KBM-7 (cell line): ENCODE measurements at places on chromosomes 4 and X.

- DNase-seq: no peak
Observed at GRCh38 chr4:130090427-130090826, 994.5 kb downstream of the C4orf33 start.

DNA sequence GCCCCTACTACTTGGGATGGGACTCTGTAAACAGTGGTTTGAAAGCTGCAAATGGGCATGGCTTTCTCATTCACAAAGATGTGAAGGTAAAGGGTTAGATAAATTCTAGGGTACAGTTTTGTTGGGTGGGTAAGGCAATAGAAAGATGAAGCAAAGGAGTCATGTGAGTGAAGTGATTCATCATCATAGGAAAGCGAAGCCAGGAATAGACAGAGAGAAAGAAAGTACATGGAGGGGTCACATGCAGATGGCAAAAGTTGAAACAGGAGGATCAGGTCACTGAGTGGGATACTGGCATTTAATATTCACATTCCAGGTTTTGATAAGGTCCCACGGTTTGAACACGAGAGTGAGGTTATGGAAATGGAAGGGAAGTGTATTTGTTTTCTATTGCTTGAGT, 8.2 kb upstream of the ABCG2 start:
- no peak for DNase-seq

DNA sequence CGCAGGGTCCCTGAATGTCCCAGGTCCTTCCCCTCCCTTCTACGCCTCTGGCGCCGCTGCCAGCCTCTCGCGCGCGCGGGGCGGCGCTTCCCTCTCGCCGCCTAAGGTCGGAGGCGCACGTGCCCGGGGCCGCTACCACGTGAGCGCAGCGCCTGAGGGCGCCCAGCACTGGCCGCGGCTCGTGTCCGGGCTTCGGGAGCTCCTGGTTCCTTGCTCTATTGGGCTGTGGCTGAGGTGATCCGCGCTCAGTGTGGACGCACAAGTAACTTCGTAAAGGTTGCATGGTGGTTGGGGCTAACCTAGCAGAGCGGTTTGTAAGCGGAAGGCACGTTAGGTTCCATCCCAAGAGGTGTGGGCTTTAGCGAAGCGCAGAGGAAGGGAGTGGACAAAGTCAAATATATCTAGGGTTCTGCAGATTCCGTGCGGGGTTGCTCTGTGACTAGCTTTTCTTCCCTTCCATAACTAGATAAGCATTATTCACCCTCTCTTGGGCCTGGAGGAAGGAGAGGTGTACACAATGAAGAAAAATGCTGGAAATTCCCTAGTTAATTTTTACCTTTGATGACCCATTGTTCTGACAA, 1.8 kb downstream of the TLL1 start:
- DNase-seq: no peak

DNA sequence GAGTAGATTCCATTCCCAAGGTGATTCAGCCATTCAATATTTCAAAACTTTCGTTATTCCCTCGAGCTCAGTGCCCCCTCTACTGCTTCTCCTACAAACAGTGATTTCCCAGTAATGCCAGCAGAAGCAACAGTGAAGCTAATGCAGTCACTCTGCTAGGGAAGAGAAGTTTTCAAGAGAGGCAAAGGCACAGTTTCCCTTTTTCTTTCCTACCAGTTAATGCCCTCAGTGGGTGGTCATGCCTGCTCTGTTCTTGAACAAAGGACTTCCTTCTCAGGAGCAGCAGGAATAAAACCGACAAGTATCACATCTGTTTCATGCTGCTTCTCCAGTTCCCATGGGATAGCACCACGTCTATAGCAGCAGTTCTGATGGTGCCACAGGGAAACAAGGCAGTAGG, 317.2 kb downstream of the TENM3 start:
- no peak for DNase-seq

DNA sequence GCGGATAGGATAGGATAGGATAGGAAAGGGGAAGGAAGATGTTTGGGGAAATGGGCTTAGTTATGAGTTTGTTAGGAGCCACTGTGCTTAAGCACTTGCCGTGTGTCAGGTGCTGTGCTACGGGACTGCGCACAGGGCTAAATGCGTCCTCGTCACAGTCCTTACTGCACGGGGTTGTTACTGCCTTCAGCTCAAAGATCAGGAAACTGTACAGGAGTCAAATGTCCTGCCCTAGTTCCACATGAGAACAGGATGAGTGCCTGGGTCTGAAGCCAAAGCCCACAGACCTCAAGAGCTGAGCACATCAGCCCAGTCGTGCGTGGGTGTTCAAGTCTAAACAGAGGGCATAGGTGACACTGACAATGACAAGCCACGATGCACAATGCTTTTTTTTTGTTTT, 15.0 kb downstream of the ACSL1 start:
- DNase-seq: no peak

- DNase-seq: no peak
Observed at GRCh38 chr4:132923516-132923915, 225.6 kb upstream of the PCDH10 start.

DNA sequence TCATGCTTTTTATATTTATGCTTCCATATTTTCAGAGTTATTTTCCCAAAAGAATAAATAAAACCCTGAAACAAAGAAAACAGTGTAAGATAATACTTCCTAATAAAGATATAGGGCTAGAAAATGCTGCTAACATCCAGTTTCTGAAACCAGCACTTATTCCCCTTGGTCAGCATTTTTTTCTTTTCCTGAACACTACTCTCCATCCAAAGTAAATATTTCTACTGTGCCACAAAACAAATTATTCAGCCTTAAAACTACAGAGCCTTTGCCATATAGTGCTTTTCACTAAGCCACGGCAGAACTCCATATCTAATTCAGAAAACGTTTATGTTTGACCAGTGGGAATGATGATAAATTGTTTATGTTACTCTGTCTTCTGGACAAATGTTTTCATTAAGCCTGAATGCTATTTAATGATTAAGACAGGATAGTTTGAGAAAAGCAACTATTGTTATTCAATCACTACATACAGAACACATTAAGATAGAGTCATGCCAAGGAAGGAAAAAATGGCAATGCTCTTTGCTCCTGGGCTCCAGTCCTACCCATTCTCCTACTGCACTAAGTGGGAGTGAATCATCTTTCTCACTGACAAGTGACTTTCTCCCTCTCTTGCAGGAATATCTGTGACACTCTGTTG, 723.9 kb downstream of the FAT4 start:
- no peak for DNase-seq

DNA sequence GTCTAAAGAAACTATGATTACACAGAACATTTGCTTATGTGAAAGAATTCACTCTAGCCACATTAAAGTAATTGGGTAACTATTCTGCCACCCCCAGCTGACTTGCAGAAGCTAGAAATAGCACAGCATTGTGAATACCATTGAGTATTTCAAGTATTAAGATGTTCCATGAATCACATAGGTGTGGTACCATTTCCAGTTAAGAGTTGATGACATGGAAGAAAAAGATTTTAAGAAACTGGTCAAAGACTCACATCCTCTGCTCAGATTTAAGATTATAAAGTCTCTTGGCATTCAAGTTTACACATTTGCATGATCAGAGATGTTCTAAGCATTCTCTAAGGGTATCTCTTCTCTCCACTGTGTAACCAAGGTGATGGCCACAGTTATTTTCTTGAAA, 287.5 kb downstream of the CAMK2D start:
- no peak for DNase-seq

DNA sequence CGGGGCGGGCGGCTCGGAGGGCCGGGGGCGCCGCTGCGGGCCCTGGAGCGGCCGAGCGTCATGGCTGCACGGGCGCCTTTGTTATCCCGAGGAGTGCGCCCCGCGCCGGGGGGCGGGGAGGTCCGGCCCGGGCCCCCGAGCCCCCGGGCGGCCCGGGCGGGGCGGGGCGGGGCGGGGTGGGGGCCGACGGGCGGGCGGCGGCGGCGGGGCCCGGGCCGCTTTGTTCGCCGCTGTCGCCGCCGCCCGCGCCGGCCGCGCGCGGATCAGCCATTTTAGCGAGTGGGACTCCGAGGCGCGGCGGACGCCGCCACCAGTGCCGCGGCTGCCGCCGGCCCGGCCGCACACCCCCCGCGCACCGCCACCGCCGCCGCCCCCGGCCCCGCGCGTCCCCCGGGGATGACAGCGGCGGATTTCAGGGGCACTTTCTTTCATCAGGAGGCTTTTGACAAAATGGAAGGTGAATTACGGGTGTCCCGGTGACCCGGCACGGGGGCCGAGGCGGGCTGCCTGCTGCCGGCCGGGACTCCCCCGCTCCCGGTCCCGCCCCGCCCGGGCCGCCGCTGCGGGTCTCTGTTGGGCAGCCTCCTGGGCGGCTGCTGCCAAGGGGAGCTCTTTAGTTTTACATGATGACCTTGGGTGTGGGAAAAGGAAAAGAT, 1.2 kb downstream of the HMGB3 start:
- DNase-seq: no peak

- no peak for DNase-seq
Observed at GRCh38 chr4:103372002-103372558, 173.9 kb upstream of the CENPE start.

DNA sequence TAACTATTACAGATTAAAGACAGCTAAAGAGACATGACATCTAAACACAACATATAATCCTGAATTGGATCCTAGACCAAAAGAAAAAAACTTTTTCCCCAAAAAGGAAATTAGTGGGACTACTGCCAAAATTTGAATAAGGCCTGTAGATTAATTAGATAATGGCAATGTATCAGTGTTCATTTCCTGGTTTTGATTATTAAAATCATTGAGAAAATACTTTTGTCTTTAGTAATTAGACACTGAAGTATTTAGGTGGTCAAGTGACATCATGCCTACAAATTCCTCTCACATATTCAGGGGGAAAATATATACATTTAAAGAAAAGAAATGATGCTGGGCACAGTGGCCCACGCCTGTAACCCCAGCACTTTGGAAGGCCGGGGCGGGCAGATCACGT, 10.4 kb upstream of the USO1 start:
- DNase-seq: no peak

DNA sequence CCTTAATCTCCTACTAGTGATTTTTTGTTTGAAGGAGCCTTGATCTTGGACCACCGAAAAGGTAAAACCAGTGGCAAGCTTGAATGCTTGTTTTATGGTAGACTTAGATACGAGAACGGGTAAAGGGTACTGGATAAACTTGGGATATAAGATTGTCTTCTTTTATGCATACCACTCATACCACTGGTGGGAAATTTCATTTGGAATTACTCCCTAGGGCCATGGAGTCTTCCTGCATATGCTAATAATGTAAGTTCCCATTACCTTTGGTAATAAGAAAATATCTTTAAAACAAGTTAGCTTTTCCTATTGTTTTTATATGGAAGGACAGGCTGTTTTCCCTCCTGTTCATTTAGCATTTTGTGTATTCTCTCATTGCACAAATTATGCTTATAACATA, 11.7 kb downstream of the SMARCAD1 start:
- DNase-seq: no peak

- no peak for DNase-seq
Observed at GRCh38 chr4:67779631-67780030, 25.4 kb upstream of the GNRHR start.

- peak; percentile 46 for DNase-seq
Observed at GRCh38 chr4:19224820-19225219, 1026.9 kb upstream of the SLIT2 start.

DNA sequence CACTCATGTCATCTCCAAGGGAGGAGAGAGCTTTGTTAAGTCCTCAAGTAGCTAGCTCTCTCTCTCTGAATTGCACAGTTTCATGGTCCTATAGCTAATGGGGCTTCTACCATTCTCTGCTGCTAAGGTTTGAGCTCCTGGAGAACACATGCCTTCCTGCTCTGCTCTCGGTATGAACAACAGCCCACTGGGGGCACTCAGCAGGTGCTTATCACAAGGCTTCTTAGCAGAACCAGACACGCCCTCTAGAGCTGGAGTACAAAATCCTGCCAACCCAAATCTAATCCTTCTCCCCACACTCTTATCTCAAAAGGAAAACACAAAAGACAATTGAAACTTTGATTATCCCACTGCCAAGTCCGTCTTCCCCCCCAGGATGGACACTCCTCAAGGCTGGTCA, 176.5 kb downstream of the HS3ST1 start:
- DNase-seq: no peak
